ENCODE measurements at places on chromosomes 2 and 18.

DNA sequence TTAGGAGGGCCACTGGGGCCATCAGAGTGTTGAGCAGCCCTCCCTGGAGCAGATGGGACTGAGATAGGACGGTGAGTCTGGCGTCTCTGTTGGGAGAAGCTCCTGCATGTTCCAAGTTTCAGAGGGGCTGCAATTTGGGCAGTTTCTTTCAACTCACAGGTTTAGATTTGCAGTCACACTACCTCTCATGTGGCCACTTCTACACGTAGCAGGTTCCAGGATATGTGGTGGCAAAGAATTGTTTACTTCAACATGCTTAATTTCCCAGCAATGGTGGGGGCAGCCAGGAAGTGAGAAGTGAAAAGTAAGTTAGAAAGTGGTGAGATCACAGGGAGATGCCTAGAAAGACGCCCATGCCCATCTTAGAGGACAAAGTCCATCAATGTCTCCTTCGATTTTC, 9.3 kb downstream of the NCK2 start:
- no peak for DNase-seq

GRCh38 chr2:239122421-239123110, 274.7 kb downstream of the TWIST2 start:
- DNase-seq = no peak

GRCh38 chr2:119253114-119253702, 29.6 kb downstream of the STEAP3 start:
- no peak for DNase-seq

GRCh38 chr2:61177727-61178549, 15.9 kb downstream of the C2orf74 start:
- DNase-seq = no peak

- DNase-seq = no peak
Observed at GRCh38 chr2:112216167-112216566, 38.7 kb downstream of the ZC3H8 start.

- DNase-seq = no peak
Observed at GRCh38 chr2:17583646-17584045, 43.1 kb downstream of the VSNL1 start.
